ENCODE measurements at places on chromosomes 4 and X.

DNA sequence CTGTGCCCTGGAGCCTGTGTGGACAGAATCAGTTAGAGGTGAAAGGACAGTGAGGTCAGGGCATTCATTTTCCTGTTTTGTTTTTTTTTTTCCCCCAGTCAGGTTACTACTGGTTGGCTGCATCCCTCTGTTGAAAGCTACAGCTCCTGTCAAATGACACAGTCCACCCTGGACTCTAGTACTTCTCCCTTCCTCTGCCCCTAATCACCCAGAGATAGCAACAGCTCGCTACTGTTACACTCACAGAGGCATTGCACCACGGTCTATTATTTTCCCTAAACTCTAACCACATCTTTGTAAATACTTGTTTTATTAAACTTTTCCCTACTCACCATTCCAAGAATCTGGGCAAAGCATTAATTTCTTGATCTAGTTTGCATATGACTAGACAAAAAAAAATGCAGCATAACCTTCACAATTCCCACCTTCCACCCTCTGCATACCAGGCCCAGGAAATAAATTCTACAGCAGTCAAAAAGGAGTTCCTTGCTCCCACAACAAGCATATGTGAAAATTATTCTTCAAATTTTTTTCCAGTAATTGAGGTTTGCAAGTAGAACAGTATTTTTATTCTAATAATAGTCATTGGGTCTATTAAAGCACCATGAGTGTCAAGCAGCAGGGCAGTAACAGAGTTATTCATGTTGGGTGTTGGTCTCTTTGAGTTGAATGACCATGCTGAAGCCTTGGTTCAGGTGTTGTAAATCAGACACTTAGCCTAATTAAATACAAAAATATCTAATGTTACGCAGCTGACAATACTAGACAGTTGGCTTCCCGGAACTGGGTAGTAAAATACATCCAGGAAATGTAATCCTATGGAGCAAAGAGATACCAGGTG is 329.2 kb downstream of the INPP4B start:
- DNase-seq, result no peak

DNA sequence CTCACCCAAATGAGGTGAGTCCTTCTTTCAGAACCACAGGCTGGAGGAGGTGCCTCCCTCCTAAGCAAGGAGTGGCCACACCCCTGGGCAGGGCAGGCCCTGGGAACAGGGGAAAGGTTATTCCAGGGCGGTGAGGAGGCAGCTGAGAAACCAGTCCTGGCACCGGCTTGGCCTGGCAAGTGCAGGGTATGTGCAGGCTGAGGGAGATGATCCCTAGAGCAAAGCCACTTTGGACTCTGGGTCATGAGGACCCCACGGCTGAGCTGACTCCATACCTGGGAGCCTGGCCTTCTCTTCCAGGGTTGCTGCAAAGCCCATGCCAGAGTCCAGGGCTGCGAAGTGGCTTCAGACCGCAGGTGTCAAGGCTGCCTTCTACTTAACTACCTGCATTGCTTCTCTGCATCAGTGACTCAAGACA is 49.5 kb upstream of the HELT start:
- DNase-seq, result no peak

- no peak for DNase-seq
These were observed 11.1 kb upstream of the EREG start for GRCh38 chr4:74353858-74354257.

GRCh38 chr4:102825261-102826091 is 1.9 kb downstream of the UBE2D3 start:
- DNase-seq, result no peak

DNA sequence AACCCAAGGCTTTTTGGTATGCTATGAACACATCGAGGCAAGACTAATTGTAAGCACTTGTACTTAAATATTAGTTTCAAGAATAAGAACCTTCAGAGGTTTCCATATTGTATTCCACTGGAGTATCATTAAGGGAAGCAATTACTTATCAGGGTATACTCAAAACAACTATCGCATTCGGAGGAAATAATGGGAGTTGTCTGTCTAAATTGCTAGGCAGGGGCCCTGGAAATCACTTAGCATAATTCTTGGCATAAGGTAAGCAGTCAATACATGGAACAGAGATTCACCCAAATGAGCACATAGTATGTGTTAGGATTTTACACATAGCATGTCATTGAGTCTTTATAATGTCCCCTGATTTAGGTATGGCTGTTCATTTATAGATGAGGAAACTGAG is 249.4 kb downstream of the DHX15 start:
- DNase-seq, result no peak

Measured in GM13976 (cell line).